ENCODE measurements at places on chromosomes 6 and 20.

DNA sequence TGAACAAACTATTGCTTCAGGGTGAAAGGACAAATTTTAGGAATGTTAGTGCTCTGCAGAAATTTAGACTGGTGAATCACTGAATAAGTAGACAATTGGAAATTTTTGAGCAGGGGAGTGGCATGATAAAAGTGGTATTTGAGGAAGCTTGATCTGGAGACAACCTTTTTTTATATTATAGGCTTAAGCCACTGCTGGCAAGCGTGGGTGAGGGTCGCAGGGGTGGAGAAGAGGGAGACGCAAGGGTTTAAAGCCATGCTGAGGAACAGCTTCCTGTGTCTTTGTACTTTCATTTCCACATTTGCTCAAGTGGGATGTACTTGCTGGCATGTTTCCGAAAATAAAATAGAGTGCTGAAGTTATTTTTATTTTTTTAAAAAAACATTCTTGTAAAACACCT lies 23.7 kb downstream of the NCOA7 start:
- DNase-seq, result no peak

DNA sequence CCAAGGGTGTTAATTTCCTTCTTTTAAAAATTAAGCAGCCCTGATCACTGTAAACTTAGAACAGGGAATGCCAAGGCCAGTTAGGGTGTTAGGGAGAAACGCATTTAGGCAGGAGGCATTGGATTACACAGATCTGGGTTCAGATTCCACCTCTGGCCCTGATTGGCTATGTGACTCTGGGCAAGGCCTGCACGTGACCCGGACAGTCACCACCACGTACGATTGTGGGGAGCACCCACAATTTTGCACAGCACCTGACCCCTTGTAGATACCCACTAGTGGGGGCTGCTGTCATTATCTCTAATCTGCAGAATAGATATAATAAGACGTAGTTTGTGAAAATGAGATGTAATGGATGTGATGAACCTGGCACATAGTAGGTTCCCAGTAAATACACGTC lies 59.5 kb upstream of the ZNFX1 start:
- DNase-seq, result no peak

DNA sequence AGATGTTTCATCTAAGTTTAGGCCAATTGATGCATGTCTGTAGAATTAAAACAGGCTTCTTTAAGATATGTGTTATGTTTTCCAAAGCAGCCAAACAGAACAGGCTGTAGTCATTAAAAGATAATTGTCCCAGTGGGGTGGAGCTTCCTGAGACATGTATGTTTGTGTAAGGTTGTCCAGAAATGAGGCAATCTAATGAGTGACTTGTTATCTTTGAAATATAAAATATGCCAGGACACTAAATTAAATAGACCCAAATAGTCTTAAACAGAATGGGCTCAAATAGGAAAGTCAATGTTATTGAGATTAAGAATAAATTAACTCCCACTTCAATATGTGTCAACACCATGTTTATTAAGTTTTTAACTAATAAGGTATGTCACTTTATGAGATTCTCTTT lies 204.7 kb upstream of the RNF217 start:
- no peak for DNase-seq

- DNase-seq, result no peak
Measured at GRCh38 chr6:116392132-116393013, 21.6 kb downstream of the DSE start.

DNA sequence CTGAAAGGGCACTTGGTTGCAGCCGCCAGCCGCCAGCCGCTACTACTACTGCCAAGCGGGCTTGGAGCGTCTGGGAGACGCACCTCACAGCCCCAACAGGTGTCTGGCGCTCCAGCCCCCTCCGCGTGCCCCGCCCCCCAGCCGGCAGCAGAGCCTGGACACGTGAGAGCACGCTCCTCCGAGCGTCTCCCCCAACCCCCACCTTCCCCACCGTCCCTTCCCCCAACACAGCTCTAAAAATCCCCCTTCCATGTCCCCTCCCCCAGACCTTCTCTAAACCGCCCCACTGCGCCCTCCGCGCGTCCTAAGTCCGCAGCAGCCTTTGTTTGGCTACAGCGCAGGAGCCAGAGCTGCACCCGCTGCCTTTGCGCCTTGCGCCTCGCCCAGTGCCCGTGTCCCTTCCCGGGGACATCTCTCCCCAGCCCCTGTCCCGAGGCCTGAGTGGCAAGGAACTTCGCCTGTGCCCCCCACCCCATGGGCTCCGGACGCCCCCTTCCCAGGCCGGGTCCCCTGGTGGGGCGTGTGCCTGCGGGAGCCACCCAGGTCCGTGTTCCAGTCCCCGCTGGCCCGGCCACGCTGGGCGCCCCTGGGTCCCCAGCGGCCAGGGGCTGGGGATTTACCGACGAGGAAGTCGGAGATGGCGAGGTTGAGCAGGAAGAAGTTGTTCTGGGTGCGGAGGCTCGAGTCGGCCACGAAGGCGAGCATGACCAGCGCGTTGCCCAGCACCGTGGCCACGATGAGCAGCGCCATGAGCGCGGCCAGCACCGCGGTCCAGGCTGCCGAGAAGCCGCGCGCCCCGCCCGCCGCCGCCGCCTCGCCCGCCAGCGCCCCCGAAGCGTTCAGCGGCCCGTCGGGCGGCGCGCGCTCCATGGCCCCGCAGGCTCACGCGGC lies 732 bp downstream of the HRH3 start:
- no peak for DNase-seq

DNA sequence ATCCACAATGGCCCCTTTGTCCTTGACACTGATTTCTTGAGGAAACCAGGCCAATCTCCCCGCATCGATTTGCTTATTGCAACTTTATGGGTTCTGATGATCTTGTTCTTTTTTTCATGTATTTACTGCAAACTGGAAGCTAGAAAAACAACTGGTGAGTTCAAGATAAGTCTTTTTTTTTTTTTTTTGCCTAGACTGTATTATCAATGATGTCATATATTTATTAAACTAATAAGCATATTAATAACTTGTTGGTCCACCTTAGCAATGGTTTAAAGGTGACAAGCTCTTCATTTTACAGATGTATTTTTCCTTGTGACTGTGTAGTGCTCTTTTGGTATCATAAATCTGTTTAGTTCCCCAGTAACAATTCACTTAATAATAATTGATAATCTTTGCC lies 79.0 kb upstream of the NOX3 start:
- DNase-seq, result no peak

DNA sequence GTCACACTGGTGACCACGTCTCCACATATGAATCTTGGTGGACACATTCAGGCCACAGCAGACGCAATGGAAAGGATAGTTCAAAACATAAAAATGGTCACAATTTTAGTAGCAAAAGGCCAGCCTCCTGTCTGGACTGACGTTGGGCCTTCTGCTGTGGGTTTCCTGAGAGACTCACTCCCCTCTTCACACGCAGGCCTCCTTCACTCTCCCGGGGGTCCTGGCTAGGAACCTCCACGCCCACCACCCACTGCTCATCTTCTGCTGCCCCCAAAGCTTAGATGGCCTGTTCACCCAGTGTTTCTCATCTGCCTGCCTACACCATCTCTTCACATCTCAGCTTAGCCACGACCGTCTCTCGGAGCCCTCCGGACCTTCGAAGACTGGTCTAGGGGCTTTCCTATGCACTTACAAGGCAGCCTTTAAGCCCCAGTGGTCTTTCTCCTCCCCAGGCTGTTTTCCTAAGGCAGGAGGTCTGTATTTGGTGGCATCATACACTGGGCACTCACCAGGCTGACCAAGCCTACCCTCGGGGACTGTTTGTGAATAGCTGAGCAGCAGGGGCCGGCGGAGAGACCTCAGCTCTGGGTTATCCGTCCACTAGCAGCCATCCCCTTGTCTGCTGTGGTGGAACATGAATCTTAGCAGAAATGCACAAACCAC lies 46.6 kb upstream of the AFDN start:
- no peak for DNase-seq

DNA sequence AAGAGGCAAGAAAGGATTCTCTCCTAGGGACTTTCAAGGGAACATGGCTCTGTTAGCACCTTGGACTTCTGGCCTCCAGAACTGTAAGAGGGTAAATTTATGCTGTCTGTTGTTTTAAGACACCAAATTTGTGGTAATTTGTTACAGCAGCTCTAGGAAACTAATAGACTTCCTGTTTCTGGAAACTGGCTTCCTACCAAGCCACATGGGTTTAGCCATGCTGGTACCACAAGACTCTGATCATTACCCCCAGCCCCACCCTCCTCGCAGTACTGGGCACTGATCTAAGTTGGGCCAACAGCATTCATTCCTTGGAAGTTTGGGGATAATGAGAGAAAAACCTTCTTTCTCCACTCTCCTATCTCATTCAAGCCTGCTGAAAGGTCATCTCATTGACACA lies 109.5 kb upstream of the SMLR1 start:
- no peak for DNase-seq

DNA sequence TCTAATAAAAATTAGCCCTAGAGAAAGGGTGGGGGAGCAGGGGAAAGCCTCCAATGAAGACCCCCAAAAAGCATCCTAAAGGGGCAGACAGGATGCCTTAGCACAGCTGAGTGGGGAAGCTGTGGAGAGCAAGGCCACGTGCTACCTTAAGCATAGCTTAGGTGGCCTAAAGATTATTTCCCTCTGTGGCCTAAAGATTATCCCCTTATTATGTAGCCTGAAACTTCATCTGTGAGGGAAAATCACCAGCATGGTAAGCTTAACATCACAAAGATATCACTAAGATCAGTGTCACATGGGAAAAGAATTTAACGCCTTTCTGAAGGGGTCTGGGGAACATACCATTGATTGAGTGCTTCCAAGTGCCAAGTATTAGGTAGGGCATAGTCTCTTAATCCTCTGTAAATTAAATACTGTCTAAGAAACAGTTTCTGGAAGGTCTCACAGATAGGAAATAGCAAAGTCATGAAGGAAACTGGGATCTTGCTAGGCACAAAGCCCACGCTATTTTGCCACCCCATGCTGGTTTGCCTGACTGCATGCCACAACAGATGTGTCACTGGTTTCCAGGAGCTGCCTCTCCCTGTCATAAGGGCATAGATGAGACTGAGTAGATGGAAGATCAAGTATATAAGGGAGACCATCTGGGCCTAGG lies 170.0 kb downstream of the HACE1 start:
- DNase-seq, result peak; percentile 57

- DNase-seq, result no peak
Measured at GRCh38 chr6:95185874-95186273, 391.5 kb upstream of the MANEA start.

DNA sequence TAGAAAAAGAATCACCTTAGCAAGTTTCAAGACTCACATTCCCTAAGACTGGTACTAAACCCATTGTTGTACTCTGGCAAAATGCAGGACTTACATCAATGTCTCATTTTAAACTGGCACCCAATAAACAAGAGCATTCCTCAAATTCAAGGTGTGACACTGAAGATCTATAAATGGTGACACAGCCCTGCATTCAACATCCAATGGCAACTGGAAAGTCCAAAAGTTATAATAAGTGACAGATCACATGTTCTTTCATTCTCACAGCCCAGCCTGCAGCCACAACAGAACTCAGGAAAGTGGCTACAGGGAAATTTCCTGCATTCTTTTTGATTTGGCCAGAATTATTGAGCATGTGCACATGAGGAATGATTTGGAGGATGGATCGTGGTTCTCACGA lies 57.5 kb downstream of the MBOAT1 start:
- no peak for DNase-seq

DNA sequence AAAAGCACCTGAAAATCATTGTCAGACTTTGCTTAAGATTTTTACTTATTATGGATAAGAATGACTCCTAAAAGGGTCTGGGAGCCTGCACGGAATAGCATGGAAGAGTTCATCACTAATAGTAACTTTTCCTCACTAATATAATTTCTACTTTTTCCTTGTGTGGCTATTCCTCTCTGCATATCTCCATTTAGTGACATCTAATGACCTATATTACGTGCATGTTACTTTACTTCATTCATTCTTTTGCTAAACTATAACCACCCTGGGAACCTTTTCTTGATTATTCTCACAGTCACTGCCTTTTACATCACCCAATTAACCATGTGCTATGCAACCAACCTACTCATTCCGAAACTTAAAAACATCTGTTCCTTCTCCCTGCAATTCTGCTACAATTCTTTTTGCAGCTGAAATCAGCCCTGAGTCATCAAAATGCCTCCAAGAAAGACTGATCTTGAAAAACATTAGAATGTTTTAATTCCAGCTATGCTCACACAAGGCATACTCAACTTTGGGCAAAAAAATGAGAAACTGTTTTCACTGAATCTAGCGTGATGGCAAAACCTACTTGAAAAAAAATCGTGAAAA lies 313.3 kb downstream of the RNGTT start:
- peak; percentile 59 for DNase-seq

- DNase-seq, result peak; percentile 69
Measured at GRCh38 chr6:5422321-5422915, 161.1 kb downstream of the FARS2 start.

DNA sequence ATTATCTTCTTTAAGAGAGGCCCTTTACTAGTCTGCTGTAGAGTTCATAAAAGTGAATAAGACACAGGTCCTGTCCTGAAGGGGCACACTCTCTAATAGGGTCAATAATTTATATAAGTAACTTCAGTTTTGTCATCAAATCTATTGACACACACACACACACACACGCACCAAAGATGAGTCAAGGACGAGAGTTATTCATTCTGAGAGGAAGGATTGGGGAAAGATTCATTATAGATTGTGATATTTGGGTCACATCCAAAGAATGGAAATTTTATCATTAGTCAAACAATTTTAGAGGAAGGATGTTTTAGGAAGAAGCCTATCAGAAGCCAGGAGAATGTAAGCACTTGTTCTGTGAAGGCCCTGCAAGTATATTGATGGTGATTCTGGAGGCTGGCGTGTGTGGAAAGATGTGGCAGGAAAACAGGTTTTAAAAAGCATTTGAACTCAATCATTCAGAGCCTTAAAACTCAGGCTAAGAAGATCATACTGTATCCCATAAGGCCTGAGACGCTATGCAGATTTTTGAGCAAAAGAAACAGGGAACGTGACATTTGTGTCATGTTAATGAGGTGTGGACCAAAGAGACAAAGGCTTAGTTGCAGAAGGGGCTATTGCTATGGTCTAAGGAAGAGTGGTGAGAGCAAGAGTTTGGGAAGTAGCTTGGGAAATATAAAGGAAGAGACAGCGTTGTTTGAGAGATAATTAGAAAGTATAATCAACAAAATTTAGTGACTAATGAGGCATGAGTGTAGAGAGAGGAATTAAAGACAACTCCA lies 161.4 kb upstream of the PREP start:
- no peak for DNase-seq

GRCh38 chr6:34491091-34491430 lies 25.2 kb downstream of the PACSIN1 start:
- DNase-seq, result peak; percentile 59

DNA sequence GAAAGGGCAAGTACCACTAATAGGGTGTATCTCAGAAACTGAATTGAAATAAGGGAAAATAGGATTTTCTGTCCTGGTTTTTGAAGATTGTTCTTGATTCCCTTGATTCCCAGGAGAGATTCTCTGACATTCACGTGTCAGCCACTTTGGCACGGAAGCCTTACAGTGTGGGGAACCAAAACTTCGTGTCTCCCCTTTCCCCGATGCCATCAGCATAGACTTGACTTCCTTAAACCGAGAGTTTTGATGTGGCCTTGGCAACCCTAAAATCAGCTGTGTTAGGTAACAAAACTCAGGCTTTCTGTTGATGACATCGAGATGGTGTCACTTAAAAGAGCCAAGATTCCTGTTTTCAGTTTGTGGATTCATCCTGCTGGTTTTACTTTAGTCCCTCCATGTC lies 7.5 kb downstream of the HMGN4 start:
- DNase-seq, result no peak
